ENCODE measurements at places on chromosomes 2 and 18. TPM values are rescaled to one million over a fixed set of nuclear protein-coding genes. Genes with fewer than 3 reads are reported as not detected.
A peak's percentile ranks its signal among the peaks of the same experiment; 100 is the strongest.

- H3K36me3 ChIP-seq, result peaks cover 11% of the 10 kb centered on the region
- H3K27me3 ChIP-seq, result no peaks in the 10 kb centered on the region
- no peak overlapping the region for H3K27ac ChIP-seq
- H3K4me3 ChIP-seq, result no peak overlapping the region
Observed at GRCh38 chr2:46580416-46580815, 101.1 kb downstream of the TMEM247 start.

GRCh38 chr2:188360485-188361263 lies 69.0 kb downstream of the GULP1 start:
- no peaks in the 10 kb centered on the region for H3K36me3 ChIP-seq
- DNase-seq, result no peak
- no peak overlapping the region for H3K27ac ChIP-seq
- no peak overlapping the region for H3K4me3 ChIP-seq
- H3K27me3 ChIP-seq, result peaks cover under 1% of the 10 kb centered on the region

DNA sequence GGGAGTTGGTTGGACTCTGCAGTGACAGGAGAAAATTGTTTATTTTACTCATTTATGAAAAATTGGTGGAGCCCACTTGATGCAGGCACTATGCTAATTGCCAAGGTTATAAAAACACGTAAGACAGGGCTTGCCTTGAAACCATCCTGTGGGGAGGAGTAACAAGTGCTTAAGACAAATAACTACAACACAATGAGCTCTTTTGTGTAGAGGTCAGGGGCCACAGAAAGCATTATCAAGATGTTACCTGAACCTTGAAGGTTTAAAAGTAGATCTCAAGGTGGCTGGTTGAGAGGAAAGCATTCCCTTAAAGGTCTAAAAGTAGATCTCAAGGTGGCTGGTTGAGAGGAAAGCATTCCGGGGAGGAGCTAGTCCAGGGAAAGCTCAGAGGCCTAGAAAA lies 381.8 kb upstream of the POU3F3 start:
- H3K27ac ChIP-seq, result no peak overlapping the region
- H3K4me1 ChIP-seq, result no peaks in the 10 kb centered on the region
- no peaks in the 10 kb centered on the region for H3K36me3 ChIP-seq
- H3K4me3 ChIP-seq, result no peak overlapping the region
- H3K27me3 ChIP-seq, result no peaks in the 10 kb centered on the region
- no peak for DNase-seq

Gene VWC2L
- total RNA-seq, result not detected

Gene CPO
- total RNA-seq, result not detected

DNA sequence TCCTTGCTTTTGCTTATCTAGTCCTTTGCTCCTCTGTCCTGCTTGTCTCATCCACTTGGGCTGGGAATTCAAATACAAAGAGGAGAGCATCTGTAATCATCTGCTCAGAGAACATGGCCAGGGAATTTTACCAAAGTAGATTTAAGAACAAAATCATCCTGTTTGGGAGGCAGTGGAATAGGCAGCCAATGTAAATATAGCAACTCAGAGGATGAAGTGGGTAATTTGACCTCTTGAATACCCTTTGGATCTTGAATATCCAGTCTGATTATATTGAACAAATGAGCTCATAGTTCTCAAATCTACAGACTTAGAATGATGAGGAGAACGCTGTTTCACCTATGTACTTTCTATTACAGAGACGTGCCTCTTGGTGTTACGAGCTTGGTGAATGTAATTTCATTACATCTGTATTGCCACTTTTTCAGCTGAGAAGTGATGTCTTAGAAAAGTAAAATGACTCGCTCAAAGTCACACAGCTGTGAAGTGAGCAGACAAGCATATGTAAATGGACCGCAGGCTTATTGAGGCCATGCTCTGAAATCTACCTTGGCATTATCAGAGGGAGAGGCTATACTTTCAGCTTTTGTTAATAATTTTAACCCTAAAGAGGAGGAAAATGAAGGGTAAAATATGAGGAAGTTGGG lies 266.3 kb downstream of the MTX2 start:
- H3K27me3 ChIP-seq, result peaks cover 1% of the 10 kb centered on the region
- H3K27ac ChIP-seq, result no peak overlapping the region
- H3K4me3 ChIP-seq, result no peak overlapping the region
- H3K4me1 ChIP-seq, result peaks cover 57% of the 10 kb centered on the region
- no peak for DNase-seq

DNA sequence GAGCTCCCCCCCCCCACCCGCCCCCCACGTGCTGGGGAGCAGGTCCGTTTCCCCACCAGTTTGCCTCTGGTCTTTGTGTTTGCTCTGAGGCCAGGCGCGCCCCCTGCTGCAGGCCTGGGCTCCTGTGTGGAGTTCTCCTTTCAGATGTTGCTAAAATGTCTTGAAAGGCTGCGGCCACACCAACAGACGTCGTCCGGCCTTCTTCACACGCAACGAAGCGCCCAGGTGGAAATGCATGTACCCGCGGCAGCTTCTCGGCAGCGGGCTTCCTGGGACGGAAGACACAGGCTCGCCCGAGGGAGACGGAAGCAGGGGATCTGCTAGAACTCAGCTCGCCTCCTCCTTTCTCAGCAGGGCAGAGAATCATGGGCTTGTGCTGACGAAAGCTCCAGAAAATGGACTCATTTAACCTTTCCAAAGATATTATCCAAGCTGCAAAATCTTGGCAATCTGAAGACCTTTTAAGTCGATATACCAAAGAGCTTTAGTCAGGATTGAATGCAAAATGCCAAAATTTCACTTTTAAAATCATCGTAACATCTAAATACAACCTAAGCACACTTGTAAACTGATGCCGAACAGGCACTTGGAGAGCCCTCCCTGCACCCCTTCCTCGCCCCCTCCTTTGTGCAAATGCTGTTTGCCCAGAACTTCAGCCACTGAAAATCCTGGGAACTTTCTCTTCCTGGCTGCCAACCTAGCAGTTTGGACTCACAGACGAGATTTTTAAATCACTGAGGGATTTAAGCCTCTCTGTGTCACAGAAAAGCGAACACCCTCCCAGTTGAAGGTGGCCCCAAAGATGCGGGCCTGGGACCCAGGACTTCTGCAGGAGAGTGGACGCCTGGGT lies 125.5 kb upstream of the ZNF516 start:
- no peaks in the 10 kb centered on the region for H3K36me3 ChIP-seq
- DNase-seq, result peak; percentile 71
- H3K27ac ChIP-seq, result peak overlapping the region; percentile 57
- H3K4me1 ChIP-seq, result peaks cover 38% of the 10 kb centered on the region

Gene MATN3
- total RNA-seq, result 8.9 TPM

DNA sequence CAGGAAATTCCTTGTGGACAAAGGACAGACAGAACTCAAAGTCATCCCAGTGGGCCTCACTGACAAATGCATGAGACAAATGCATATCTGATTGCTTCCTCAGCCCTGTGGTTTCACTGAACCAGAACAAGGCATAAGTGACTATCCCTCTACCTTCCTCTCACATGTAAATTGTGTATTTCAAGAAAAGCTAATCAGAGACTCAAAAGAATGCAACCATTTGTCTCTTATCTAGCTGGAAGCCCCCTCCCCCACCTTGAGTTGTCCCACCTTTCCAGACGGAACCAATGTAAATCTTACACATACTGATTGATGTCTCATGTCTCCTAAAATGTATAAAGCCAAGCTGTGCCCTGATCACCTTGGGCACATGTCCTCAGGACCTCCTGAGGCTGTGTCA lies 102.0 kb upstream of the TMEM200C start:
- no peak overlapping the region for H3K27ac ChIP-seq
- peaks cover 5% of the 10 kb centered on the region for H3K4me1 ChIP-seq
- no peak for DNase-seq

DNA sequence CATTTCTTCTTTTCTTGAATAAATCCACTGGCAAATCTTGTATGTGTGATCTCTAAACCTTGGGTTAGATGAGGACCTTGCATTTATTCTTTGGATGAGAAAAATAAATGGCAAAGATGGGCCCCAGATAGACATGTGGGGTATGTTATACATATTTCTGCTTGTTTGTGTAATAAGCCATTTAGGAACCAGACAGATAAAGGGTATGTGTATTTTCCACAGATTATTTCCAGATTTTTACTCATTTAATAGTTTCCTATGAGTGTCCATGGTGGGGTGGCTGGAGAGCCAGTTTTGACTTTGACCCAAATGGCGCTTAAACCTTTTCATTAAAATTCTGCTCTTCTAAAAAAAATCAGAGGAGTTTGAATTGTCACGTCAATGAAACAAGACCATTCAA lies 102.8 kb downstream of the MYCN start:
- no peaks in the 10 kb centered on the region for H3K36me3 ChIP-seq
- no peak overlapping the region for H3K4me3 ChIP-seq
- H3K27ac ChIP-seq, result no peak overlapping the region
- peaks cover 3% of the 10 kb centered on the region for H3K4me1 ChIP-seq

DNA sequence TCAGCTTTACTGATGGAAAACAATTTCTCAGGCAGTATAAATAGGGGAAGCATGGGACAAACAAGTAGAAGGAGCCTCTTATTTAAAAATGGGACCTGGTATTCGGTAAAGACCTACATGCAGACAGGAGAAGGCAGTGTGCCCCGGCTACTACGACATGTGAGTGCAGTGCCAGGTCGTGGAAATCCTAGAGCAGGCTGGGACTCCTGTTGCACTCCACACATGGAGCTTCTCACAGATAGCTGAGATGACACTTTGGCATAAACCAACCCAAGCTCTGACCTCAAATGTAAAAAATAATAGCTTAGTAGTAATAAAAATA lies 885 bp upstream of the DSEL start:
- H3K36me3 ChIP-seq, result no peaks in the 10 kb centered on the region
- H3K4me3 ChIP-seq, result peak overlapping the region; percentile 98
- peak overlapping the region; percentile 92 for H3K27ac ChIP-seq
- DNase-seq, result no peak
- H3K4me1 ChIP-seq, result peaks cover 33% of the 10 kb centered on the region

Gene EPB41L5
- total RNA-seq, result 78.0 TPM

Gene UNC50
- 33.0 TPM for total RNA-seq

DNA sequence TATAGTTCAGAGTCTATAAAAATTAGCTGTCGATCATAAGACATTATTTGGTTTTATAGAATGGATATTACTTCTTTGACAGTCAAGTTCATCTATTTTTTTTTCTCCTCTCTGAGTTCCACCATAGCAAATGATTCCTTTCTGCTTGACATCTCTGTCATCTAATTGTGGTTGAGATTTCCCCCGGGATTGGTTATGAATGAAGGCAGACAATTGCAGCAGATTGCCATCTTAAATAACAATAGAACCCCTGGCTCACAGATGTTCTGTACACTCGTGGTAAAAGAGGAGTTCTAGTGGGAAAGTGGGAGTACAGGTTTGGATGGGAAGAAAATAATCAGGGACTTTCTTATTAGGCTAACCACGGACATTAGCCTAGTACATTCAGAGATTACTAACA lies 292.1 kb upstream of the NRXN1 start:
- H3K27ac ChIP-seq, result no peak overlapping the region
- H3K4me3 ChIP-seq, result no peak overlapping the region
- no peaks in the 10 kb centered on the region for H3K4me1 ChIP-seq
- DNase-seq, result no peak
- H3K36me3 ChIP-seq, result no peaks in the 10 kb centered on the region
- no peaks in the 10 kb centered on the region for H3K27me3 ChIP-seq

Gene NYAP2
- total RNA-seq, result not detected

- no peak overlapping the region for H3K4me3 ChIP-seq
- no peak for DNase-seq
- peaks cover 8% of the 10 kb centered on the region for H3K27me3 ChIP-seq
- no peak overlapping the region for H3K27ac ChIP-seq
- H3K36me3 ChIP-seq, result no peaks in the 10 kb centered on the region
Observed at GRCh38 chr2:126788652-126789051, 110.0 kb upstream of the TEX51 start.

- peak overlapping the region; percentile 6 for H3K27ac ChIP-seq
- peaks cover 36% of the 10 kb centered on the region for H3K4me1 ChIP-seq
- H3K36me3 ChIP-seq, result no peaks in the 10 kb centered on the region
- H3K4me3 ChIP-seq, result no peak overlapping the region
- no peak for DNase-seq
Observed at GRCh38 chr2:216350214-216350791, 22.0 kb downstream of the MARCHF4 start.

- H3K36me3 ChIP-seq, result no peaks in the 10 kb centered on the region
- peaks cover 10% of the 10 kb centered on the region for H3K4me1 ChIP-seq
- H3K27me3 ChIP-seq, result peaks cover 3% of the 10 kb centered on the region
- no peak overlapping the region for H3K27ac ChIP-seq
Observed at GRCh38 chr18:76765649-76766048, 56.7 kb upstream of the ZNF236 start.

Gene SERPINB7
- not detected for total RNA-seq

Gene CFAP65
- total RNA-seq, result 0.59 TPM

DNA sequence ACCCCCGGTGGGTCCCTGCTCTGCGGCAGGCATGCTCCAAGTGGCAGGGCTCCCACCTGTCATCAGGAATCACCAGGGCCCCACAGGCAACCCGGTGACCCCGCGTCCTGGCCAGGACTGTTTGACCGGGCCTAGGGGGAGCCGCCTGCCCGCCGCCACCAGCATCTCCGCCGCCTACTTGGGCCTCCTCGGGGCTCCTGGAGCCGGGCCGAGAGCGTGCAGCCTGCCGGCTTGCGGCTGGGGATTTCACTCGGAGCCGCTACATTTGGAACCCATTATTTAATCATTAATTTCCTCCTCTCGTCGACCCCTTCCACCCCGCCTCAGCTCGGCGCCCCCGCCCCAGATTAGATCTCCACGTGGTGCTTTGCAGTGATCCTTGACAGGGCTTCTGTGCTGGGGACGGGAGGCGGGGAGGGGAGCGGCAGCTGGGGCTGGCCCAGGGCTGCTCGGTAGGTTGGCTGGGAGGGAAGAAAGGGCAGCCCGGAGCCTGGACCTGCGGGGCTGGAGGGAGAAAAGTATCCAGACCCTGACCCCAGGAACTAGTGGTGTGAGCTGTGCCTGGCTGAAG lies 295.4 kb downstream of the CYP26B1 start:
- H3K27me3 ChIP-seq, result peaks cover 3% of the 10 kb centered on the region
- H3K4me3 ChIP-seq, result no peak overlapping the region
- H3K4me1 ChIP-seq, result no peaks in the 10 kb centered on the region
- no peak overlapping the region for H3K27ac ChIP-seq

DNA sequence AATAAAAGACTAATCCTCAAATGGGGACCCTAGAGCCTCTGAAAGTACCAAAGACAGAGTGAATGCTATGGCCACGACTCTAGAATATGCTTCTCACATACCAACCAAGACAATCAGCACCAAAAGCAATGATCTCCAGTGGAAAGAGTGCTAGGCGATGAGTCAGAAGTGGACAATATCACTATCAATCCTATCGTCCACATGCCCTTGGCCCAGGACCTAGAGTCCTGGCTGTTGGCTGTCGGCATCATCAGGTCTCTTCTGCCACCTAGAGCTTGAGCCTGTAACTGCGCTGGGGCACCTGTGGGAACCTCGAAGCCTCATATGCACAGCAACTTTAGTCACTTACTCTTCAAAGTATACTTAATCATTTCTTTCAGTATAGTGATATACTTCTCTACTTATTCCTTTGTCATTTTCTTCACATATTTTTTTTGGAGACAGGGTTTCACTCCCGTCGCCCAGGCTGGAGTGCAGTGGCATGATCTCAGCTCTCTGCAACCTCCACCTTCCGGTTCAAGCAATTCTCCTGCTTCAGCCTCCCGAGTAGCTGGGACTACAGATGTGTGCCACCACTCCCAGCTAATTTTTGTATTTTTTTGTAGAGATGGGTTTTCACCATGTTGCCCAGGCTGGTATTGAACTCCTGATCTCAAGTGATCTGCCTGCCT lies 29.7 kb downstream of the NOL10 start:
- H3K4me1 ChIP-seq, result peaks cover 9% of the 10 kb centered on the region
- no peak overlapping the region for H3K27ac ChIP-seq
- no peaks in the 10 kb centered on the region for H3K36me3 ChIP-seq
- H3K27me3 ChIP-seq, result no peaks in the 10 kb centered on the region

- H3K36me3 ChIP-seq, result no peaks in the 10 kb centered on the region
- no peak overlapping the region for H3K27ac ChIP-seq
- H3K27me3 ChIP-seq, result no peaks in the 10 kb centered on the region
- no peak overlapping the region for H3K4me3 ChIP-seq
- peaks cover 10% of the 10 kb centered on the region for H3K4me1 ChIP-seq
Observed at GRCh38 chr2:18432999-18433398, 127.5 kb downstream of the RDH14 start.
